ENCODE measurements at places on chromosomes 13 and 19. TPM values are rescaled to one million over a fixed set of nuclear protein-coding genes. Genes with fewer than 3 reads are reported as not detected.

- no peak for DNase-seq
Measured at GRCh38 chr13:46041419-46041839, 11.1 kb downstream of the ZC3H13 start.

The GPC5 gene
- not detected for total RNA-seq

The RNF17 gene
- total RNA-seq: not detected

- no peak for DNase-seq
Measured at GRCh38 chr13:98033277-98034247, 80.1 kb downstream of the IPO5 start.

- DNase-seq: peak; percentile 73
Measured at GRCh38 chr19:12867120-12868099, 13.8 kb downstream of the DNASE2 start.

The PHLDB3 gene
- total RNA-seq: 9.4 TPM

- DNase-seq: peak; percentile 39
Measured at GRCh38 chr13:43389983-43390382, 366.6 kb downstream of the DNAJC15 start.

DNA sequence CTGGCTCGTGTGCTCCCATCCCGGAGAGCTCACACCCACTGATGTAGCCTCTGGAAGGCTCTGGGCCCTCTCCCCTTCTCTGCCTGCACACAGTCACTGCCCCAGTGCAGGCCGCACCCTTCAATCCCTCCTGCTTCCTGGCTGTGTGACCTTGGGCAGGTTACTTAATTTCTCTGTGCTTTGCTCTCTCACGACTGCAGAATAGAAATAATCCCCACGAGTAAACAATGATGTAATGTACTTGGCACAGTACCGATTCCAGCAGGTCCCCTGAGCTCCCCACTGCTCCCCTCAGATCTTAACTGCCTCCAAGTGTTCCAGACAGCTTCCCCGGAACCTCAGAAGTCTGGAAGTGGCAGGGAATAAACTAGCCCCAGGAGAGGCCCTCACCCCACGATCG is 16.1 kb downstream of the LIG1 start:
- DNase-seq: no peak

The TMEM255B gene
- total RNA-seq: 1.7 TPM

DNA sequence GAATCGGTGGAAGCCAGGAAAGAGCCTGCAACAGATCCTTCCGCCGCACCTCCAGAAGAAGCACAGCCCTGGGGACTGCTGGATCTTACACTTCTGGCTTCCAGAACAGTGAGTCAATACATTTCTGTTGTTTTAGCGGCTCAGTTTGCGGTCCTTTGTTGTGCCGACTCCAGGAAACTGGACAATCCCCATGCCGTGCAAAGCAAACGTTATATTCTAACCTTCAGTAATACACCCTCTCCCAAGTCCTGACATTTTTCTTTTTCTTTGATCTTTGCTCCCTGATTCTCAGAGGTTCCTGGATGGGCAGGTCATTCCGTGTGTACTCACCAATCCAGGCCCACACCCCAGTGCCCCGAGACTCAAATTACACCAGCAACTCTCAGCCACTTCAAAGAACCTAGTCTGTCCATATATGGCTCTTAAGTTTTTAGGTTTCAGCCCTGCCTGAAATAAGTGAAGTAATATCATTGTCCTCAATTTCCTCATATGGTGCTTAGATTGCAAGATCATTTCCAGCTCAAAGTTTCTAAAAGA is 387.1 kb upstream of the SGCG start:
- DNase-seq: peak; percentile 66

- no peak for DNase-seq
Measured at GRCh38 chr13:81986308-81986707, 1645.4 kb upstream of the SPRY2 start.

GRCh38 chr13:112871742-112872141 is 97.3 kb upstream of the MCF2L start:
- no peak for DNase-seq

The CEACAM16 gene
- not detected for total RNA-seq

The TUBB4A gene
- 1.1 TPM for total RNA-seq

- DNase-seq: no peak
Measured at GRCh38 chr13:59679254-59679653, 484.5 kb downstream of the DIAPH3 start.

DNA sequence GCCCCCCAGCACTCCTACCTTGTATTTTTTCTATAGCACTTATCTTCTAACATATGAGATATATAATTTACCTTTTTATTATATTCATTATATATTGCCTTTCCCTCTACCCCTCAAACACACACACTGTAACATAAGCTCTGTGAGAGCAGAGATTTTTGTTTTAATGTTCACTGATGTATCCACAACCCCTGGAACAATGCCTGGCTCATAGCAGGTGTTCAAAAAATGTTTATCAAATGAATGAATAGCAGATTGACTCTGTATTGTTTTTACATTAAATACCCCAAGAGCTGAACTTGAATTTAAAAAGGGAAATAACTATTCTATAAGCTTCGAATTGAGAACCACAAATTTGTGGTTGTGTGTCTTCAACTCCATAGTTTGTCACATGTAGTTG is 11.0 kb downstream of the POLR1D start:
- DNase-seq: no peak

- DNase-seq: no peak
Measured at GRCh38 chr19:1354970-1355567, 28.6 kb upstream of the NDUFS7 start.

DNA sequence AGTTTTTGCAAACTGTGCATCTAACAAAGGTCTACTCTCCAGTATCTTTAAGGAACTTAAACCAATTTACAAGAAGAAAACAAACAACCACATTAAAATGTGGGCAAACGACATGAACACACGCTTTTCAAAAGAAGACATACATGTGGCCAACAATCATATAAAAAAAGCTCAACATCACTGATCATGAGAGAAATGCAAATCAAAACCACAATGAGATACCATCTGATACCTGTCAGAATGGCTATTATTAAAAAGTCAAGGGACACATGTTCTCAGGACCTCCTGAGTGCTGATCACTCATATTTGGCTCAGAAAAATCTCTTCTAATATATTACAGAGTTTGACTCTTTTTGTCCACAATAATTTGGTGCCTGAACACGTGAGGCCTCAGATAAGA is 14.2 kb upstream of the LILRB1 start:
- no peak for DNase-seq

The MBD3L3 gene
- not detected for total RNA-seq

- DNase-seq: peak; percentile 85
Measured at GRCh38 chr13:29595380-29596063, at the start of gene SLC7A1. SLC7A1 (minus strand) TSS chr13:29595688; CDS start chr13:29536188, 59,500 bp downstream.

DNA sequence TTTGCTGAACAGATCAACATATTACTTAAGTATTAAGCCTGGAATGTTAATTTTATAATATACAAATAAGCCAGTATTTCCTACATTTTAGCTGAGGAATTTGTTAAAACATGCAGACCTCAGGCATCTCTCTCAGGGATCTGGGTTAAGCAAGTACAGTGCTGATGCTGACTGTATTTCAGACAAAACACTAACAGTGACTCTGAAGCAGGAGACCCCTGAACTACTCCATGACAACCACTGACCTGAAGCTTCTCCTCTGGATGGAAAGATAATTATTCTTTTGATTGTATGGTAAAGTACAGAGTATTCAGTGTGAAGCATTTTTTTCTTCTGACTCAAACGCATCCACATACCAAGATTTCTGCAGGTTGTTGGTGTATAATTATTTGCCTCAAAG is 680.8 kb downstream of the LIG4 start:
- no peak for DNase-seq

GRCh38 chr13:23433171-23434153 is at the start of gene SACS:
SACS (minus strand) TSS chr13:23433702; CDS start chr13:23411239, 22,463 bp downstream.
- no peak for DNase-seq

GRCh38 chr13:27037571-27037970 is 134.0 kb downstream of the USP12 start:
- no peak for DNase-seq

The CEACAM6 gene
- 5.5 TPM for total RNA-seq

DNA sequence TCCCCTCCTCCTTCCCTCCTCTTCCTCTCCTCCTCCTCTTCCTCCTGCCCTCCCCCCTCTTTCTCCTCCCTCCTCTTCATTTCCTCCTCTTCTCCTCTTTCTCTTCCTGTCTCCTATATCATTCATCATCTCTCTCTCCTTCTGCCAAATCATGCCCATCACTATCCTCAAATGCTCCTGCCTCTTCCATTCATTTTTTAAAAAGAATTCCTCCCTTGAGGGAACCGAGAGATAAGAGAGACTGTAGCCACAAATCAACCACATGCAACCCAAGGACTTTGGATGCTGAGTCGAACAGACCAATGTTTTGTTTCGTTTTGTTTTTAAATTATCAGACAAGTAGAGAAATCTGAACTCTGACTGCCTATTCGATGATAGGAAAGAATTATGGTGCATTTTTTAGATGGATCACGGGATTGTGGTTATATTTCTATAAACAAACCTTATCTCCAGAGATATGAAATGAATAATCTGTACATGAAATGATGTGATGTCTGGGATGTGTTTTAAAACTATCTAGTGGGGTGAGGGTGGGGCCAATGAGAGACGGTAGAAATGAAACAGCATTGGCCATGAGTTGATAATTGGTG is 9.5 kb upstream of the ZNF541 start:
- DNase-seq: no peak

- DNase-seq: no peak
Measured at GRCh38 chr19:51926426-51926783, 867 bp upstream of the ZNF613 start.

The IGFL3 gene
- not detected for total RNA-seq

The PPM1N gene
- total RNA-seq: not detected

GRCh38 chr13:112252804-112253590 is 123.2 kb upstream of the SPACA7 start:
- DNase-seq: no peak

GRCh38 chr13:56902276-56902675 is 238.4 kb upstream of the PRR20A start:
- DNase-seq: no peak

The ZNF649 gene
- 1.2 TPM for total RNA-seq

DNA sequence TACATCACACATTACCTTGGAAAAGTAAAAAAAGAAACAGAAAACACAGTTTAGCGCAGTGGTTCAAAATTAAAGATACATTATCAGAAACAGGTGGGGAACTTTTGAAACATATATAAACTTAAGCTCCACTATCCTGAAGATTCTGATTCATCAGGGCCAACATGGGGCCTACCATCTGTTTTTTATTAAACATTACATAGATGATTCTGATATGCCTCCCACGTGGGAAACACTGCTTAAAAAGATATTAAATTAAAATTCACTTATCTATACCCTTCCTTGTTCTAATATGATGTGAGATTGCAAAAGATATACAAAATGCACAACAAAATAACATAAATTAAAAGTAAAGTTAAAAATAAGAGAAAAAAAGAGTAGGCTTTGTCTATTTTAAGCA is 125.0 kb downstream of the VWA8 start:
- no peak for DNase-seq

DNA sequence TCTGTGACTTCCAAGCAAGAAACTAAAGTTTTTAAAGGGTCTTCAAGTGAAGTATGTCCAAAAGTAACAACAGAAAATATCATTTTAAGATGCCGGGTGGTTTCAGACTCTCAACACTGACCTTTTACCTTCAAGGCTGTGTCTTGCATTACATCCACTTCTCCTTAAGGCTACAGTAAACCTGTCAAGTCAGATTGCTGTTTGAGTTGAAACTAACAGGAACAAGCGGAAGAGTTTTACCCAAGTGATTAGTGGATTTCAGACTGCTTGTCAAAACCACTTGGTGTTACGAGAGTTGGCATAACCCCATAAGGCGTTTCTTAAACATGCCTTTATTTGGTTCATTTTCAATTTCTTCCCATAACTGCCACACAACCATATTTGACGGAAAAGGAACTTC is 283.1 kb downstream of the DCT start:
- DNase-seq: no peak

- peak; percentile 14 for DNase-seq
Measured at GRCh38 chr19:16018801-16019551, 57.3 kb upstream of the TPM4 start.

The CLC gene
- 2.8 TPM for total RNA-seq

GRCh38 chr19:4108767-4109625 is 14.9 kb downstream of the MAP2K2 start:
- peak; percentile 70 for DNase-seq

DNA sequence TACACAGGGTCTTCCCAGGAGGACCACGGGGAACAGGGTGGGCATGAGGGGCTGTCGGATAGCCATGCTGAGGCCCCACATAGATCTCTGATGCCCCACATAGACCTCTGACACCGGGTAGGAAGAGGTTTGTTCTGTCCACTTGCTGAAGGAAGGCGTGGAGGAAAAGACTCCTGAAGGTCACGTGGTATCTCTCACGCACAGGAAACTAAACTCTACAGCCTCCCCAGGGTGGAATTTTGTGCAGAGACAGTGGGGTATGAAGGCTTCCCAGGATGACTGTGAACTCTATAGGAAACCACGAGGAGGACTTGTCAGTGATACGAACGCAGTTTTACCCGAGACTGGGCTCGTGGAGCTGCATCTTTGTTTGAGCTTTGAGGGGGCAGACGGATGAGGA is 2.8 kb downstream of the EVI5L start:
- DNase-seq: no peak

DNA sequence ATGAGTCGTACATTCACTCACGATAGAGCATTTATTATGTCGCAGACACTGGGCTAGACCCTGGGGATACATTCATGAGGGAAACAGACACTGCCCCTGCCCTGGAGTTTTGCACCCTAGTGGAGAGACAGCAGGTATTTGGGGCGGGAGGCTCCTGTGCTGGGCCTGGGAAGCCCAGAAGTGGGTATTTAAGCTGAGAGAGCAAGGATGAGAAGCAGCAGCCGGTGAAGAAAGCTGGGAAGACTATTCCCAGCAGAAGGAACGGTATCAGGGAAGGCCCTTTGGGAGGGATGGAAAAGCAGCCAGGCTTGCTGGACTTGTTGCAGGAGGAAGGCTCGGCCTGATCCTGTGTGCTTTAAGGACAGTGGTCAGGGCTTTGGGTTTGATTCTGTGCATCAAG is 54.5 kb downstream of the CDADC1 start:
- DNase-seq: no peak

DNA sequence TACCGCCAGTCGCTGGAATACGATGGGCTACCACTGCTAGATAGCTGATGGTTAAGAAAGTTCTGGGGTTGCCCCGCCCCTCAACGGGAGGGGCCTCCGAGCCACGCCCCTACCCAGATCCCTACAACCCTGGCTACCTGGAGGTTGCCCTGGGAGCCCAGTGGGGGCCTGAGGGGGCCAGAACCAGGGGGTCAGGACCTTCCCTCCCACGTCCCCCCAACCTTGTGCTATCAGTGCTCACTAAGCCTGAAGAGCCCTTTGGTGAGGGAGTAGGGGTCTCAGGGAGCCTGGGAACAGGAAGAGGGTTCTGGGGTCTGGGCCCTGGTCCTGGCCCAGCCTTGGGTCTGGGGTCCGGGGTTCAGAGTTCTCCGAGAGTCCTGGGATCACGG is 8.9 kb downstream of the OCEL1 start:
- DNase-seq: peak; percentile 79

The HOMER3 gene
- 33.9 TPM for total RNA-seq

DNA sequence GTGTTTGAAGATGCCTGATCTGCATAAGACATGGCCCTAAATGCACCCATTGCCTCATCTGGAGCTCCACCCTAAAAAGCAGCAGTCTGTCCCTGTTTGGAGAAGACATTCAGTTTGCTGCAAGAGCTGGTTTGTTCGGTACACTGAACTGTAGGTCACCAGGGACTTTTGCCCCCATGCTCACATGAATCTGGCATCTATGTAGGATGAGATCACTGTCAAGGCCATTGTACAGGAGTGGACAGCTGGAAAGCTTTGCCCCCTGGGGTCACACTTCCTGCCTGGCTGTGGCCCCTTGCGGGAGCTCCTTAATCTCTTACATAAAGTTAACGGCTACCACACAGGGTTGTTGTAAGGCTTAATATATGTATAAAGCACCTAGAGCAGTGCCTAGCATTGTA is 73.0 kb downstream of the IPO5 start:
- DNase-seq: peak; percentile 28

GRCh38 chr13:48000559-48001113 is 437 bp downstream of the SUCLA2 start:
- no peak for DNase-seq

The CRX gene
- not detected for total RNA-seq

All from stomach (tissue), 19 donors.